ENCODE measurements at places on chromosomes 7 and 10.

DNA sequence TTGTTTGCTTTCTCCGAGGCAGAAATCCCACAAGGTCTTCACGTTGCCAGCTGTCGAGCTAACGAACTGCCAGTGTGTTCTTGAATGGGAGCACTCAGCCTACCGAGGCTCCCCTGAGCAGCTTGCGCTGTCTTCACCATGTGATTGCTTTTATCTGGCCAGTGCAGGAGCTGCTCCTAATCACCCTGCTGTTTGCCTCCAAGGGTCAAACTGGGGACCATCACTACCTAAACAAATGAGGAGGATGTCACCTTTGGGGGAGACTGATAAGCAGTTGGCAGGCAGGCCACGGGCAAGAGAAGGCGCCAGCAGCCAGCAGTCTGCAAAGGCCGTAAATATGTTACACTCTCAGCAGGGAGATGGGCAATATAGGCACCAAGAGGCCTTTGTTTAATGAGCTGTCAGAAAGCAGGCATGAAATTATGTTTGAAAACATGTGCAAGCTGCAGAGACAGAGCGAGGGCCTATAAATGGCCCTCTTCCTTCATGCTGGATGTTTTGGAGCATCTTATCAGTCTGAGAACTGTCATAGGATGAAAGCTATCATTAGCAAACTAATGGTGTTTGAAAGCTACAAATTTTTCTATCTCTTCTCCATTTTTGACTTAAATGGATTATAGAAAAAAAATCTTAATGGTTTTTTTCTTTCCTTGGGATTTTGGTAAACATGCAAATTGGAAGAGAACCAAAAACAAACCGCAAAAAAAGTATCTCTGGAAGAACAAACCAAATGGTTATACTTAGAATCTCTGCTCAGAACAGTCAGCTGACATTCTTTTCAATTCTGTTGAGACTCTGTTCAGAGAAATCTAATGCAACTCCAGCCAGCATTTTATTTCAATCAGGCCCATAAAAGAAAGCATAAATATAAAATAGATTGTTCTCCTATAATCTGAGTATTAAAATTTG lies 267.3 kb upstream of the NPVF start:
- no peak for DNase-seq

DNA sequence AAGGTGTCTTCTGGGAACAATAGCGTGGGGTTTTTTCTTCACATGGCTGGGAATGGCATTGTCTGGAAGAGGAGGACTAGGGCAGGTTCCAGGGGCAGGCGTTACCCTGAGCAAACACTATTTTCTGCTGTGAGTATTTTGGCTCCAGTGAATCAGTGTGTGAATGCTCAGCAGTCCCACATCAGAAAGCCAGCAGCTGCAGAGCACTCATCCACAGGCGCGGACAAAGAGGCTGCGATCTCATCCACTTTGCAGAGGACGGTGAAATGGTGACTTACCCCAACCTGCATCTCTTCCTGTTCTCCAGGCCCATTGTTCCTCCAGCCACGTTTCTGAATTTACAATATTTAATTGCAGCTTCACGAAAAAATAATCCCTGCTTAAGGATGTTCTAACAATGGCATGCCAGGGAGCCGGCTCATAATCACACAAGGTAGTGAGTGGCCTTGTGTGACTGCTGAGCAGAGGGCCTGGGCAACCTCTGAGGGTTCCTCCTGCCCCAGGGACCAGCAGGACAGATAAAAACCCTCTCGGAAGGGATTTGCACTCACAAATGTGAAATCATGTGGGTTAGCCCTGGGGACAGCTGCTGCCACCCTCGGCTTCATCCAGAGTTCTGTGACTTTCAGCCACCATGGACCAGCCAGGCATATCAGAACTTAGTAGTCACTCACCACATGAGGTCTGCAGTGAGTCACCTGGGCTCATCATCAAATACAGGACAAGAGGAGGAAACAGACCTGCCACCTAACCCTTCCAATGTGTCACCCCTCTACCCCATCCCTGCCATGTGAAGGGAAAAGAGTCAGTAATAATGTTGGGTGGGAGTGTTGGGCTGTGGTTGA lies 65.0 kb upstream of the EN2 start:
- DNase-seq = peak; percentile 52

- no peak for DNase-seq
These were observed 3.5 kb upstream of the ACSL5 start for GRCh38 chr10:112370424-112370819.

DNA sequence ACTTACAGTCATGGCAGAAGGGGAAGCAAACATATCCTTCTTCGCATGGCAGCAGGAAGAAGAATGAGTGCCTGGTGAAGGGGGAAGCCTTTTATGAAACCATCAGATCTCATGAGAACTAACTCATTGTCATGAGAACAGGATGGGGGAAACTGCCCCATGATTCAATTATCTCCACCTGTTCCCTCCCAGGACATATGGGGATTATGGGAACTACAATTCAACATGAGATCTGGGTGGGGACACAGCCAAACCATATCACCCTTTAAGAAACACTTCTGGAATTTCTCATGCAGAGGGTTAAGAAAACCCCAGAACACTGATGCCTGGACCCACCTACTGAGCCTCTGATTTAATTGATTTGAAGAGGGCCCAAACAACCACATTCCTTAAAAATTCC lies 63.3 kb upstream of the DNAJB12 start:
- no peak for DNase-seq

DNA sequence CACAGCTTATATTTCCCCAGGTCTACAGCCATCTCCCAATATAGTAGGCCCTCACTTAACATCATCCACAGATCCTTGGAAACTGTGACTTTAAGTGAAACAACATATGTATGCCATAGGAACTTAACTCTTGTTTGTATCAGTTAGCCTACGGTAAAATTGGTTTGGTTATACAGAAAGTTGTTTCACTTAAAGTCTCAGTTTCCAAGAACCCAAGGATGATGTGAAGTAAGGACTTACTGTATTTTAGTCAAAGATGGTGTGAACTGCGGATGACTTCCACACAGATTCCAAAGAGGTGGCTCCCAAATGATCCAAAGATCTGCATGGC lies 56.4 kb upstream of the MRLN start:
- DNase-seq = no peak

- DNase-seq = no peak
These were observed 53.8 kb upstream of the ADRA2A start for GRCh38 chr10:111023060-111023459.

DNA sequence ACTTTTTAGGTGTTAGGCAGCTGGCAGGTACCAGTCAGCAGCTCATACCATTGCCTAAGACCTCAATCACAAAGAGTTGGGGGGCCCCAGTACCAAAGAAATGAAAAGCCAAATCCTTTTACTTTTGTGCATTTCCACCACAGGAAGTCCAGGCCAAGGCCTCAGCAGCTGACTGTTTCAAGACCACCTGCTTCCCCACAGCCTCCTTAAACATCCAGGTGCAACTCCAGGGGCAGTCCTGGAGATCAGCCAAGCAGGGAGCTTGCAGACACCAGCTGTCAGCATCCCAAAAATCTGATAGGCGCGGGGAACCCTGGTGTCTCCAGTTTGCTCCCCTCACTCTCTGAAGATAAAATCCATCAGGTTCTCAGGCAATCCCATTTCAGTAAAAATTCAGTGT lies 91.5 kb upstream of the EFCAB10 start:
- no peak for DNase-seq

All from posterior cingulate gyrus (tissue), 11 donors.